ENCODE measurements at places on chromosomes 5 and 9. TPM values are rescaled to one million over a fixed set of nuclear protein-coding genes. Genes with fewer than 3 reads are reported as not detected.

IFNK gene
- polyA plus RNA-seq: not detected

DNA sequence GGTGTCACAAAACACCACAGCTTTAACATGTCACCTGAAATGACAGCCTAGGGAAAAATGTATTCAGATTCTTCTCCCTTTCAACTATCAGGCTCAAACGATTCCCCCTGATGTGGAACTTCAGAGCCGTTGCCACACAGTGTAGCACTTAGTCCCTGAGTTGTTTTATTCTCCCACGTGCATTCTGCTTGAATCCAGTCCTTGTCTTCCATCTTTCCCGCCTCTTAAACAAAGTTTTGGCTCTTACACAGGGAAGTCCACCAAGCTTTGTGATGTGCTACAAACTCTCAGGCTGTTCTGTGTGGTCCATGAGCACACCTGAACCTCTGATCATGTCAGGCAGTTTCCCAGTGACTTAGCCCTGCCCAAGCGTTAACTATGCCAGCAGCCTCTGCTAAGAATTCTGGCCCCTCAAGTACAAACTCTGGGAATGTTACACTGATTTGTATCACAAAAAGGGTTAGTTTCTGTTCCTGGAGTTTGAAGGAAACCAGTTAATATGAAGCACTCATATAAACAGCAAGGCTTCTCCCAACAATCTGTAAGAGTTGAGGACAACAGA, 45.8 kb upstream of the RNF38 start:
- no peak for DNase-seq

- no peak for DNase-seq
Measured at GRCh38 chr5:173434270-173434669, 106.1 kb upstream of the STC2 start.

GRCh38 chr5:74372502-74373064, 267.9 kb downstream of the ENC1 start:
- no peak for DNase-seq

GRCh38 chr9:70962761-70963440, 158.5 kb downstream of the TRPM3 start:
- DNase-seq: no peak

NUP188 gene
- 66.7 TPM for polyA plus RNA-seq

PDE6A gene
- 0.22 TPM for polyA plus RNA-seq

GRCh38 chr9:32524892-32525708, 896 bp downstream of the RIGI start:
- peak; percentile 24 for DNase-seq

GRCh38 chr5:94157704-94158539, 416.5 kb upstream of the POU5F2 start:
- peak; percentile 32 for DNase-seq
